ENCODE measurements at places on chromosomes 3 and 15. TPM values are rescaled to one million over a fixed set of nuclear protein-coding genes. Genes with fewer than 3 reads are reported as not detected.

GOLGA8G gene
- total RNA-seq: not detected

SNRPN gene
- total RNA-seq: 66.1 TPM

UBAP1L gene
- total RNA-seq: 0.59 TPM

STRA6 gene
- 94.4 TPM for total RNA-seq

SLC9C1 gene
- total RNA-seq: not detected

PCLAF gene
- total RNA-seq: 605 TPM

TTLL13 gene
- not detected for total RNA-seq

NRG4 gene
- total RNA-seq: 1.0 TPM

KBTBD12 gene
- not detected for total RNA-seq

DNA sequence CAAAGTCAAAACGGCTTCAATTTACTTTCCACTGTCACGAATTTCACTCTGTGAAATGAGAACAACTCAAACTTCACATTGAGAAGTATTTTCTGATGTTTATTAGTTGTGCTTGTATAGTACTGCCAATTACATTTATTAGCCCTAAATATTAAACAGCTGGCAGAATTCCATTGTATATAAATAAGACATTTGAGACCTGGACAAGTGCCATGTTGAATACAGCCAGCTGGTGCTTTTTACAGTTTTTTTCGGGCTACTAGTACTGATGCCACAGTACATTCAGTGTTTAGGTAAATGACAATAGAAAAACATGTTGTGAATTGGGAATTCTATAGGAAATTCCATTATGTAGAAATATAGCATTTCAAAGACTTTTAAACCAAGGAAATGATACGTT is 79.0 kb downstream of the EPHA3 start:
- H3K36me3 ChIP-seq: no peaks in the 10 kb centered on the region
- no peaks in the 10 kb centered on the region for H3K27me3 ChIP-seq
- no peak overlapping the region for H3K4me3 ChIP-seq
- peaks cover 7% of the 10 kb centered on the region for H3K4me1 ChIP-seq
- H3K27ac ChIP-seq: no peak overlapping the region
- DNase-seq: no peak

GRCh38 chr3:34780973-34781372 is 858.4 kb upstream of the ARPP21 start:
- H3K27me3 ChIP-seq: no peaks in the 10 kb centered on the region
- no peak overlapping the region for H3K27ac ChIP-seq
- no peaks in the 10 kb centered on the region for H3K36me3 ChIP-seq
- DNase-seq: no peak
- H3K4me1 ChIP-seq: peaks cover 6% of the 10 kb centered on the region

DNA sequence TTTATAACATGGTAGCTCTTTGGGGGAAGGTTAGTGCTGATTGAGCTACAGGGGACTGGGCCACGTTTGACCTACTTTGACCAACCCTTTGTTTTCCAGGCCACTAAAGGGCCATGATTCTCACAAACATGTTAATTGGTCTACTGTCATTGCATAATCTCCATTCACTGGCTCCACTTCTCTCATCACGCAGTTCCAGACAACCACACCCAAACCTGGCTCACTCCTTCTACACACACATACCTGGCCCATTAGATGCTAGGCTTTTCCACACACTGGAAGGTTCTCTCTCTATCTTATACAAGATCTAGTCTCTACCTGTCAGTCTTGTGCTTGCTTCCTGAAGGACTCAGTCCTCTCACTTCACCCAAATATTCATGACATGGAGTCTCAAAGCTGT is 15.9 kb downstream of the TGM5 start:
- DNase-seq: no peak
- no peaks in the 10 kb centered on the region for H3K36me3 ChIP-seq
- no peaks in the 10 kb centered on the region for H3K27me3 ChIP-seq
- peaks cover 4% of the 10 kb centered on the region for H3K4me1 ChIP-seq
- no peak overlapping the region for H3K4me3 ChIP-seq

DNA sequence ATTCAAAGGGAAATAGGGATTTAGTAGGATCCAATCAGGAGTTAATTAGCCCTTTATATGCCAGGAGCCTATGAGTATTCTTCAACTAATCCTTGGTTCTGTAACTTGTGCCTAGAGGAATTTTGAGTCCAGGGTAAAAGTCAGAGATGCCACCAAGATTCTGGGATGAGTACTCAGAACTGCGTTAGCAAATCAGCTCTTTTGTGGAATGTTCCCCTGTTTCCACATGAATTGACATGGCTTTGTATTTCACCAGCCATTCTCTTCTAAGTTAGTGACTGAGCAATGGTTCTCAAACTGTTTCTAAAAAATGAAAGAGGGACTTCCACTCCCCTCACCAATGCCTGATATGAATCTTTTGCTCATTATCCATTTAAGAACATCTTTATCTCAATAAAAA is 508.7 kb downstream of the SOX2 start:
- no peaks in the 10 kb centered on the region for H3K36me3 ChIP-seq
- H3K4me1 ChIP-seq: no peaks in the 10 kb centered on the region
- H3K27ac ChIP-seq: no peak overlapping the region
- no peak for DNase-seq
- H3K27me3 ChIP-seq: no peaks in the 10 kb centered on the region
- no peak overlapping the region for H3K4me3 ChIP-seq

DNA sequence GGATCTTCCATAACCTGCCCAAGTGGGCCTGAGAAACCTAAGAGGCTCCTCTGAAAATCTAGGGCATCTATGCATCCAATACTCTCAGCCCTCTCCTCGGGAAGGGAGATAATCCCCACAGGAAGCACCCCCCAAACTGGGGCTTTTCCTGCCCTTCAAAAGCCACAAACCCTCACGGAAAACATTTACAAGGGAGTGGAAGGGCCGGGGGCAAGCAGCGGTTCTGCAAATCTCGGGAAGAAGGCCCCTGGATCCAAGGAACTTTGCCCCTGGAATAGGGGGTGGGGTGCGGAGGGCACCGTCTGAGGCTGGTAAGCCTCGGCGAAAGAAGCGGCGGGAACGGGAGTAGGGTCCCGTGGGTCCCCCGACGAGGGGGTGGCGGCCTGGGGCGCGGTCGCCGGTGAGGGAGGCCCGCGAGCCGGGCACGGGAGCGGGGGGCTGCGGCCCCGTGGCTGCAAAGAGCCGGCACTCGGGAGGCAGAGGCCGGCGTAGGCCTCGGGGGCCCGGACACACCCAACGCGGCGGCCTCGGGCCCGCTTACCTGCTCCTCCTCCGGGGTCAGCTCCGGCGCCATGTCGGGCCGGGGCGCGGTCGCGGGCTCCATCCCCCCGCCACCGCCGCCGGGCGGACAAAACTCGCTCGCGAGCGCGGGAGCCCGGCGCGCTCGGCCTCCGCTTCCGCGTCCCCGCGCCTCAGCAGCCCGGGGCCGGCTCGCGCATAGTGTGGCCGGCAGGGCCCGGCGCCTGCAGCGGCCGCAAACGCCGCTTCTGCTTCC is 755 bp downstream of the PTPN9 start:
- peak overlapping the region; percentile 93 for H3K4me3 ChIP-seq
- peak overlapping the region; percentile 63 for H3K27ac ChIP-seq
- H3K4me1 ChIP-seq: peaks cover 6% of the 10 kb centered on the region
- no peaks in the 10 kb centered on the region for H3K27me3 ChIP-seq
- peak; percentile 34 for DNase-seq

DNA sequence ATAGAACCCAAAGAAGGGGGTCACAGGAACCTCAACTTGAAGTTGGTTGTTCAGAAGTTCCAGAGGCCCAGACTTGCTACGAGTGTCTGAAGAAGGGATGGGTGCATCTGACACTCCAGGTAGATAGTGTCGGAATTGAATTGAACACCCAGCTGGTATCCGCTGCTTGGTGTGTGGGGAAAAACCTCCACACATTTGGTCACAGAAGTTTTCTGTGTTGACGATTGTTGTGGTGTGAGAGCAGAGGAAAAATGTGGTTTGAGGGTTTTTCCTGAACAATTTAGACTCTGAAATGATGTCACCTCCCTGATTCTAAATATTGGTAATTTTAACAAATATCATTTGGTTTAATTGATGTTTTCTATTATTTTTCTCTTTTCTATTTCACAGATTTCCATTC is 218.8 kb upstream of the CTNNB1 start:
- H3K4me1 ChIP-seq: peaks cover 9% of the 10 kb centered on the region
- no peak overlapping the region for H3K27ac ChIP-seq
- no peaks in the 10 kb centered on the region for H3K27me3 ChIP-seq
- H3K4me3 ChIP-seq: no peak overlapping the region

DNA sequence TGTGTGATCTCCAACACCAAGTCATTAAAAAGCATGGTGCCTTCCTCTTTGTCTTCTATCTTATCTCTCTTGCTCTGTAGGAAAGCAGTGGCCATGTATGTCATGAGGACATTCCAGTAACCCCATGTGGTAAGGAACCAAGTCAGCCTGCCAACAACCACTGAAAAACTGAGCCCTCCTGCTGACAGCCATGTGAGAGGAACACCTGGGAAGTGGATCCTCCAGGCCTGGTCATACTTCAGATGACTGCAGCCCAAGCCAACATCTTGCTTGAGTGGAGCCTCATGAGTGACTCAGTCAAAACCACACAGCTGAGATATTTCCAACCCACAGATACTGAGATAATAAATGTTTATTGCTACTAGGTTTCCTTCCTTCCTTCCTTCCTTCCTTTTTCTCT is 597.3 kb downstream of the ZIC1 start:
- H3K4me3 ChIP-seq: no peak overlapping the region
- H3K36me3 ChIP-seq: no peaks in the 10 kb centered on the region
- DNase-seq: peak; percentile 15
- no peaks in the 10 kb centered on the region for H3K4me1 ChIP-seq
- H3K27me3 ChIP-seq: no peaks in the 10 kb centered on the region

DNA sequence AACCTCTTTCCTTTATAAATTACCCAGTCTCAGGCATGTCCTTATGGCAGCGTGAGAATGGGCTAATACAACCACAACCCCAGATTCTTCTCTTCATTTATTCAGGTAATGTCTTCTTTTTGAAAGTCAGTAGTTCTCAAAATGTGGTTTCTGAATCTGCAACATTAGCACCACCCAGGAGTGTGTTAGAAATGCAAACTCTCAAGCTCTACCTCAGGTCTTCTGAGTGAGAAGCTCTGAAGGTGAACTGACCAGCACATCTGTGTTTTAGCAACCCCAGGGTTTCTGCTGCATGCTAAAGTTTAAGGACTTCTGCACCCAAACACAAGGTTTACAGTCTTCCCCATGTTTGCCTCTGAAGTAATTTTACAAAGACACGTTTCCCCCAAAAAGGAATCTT is 22.3 kb upstream of the TRIM59 start:
- no peaks in the 10 kb centered on the region for H3K27me3 ChIP-seq
- H3K4me3 ChIP-seq: no peak overlapping the region
- no peaks in the 10 kb centered on the region for H3K4me1 ChIP-seq

GRCh38 chr3:140128631-140129030 is 193.6 kb downstream of the CLSTN2 start:
- no peak overlapping the region for H3K4me3 ChIP-seq
- peaks cover 21% of the 10 kb centered on the region for H3K4me1 ChIP-seq
- H3K27ac ChIP-seq: peak overlapping the region; percentile 59
- peak; percentile 88 for DNase-seq
- no peaks in the 10 kb centered on the region for H3K36me3 ChIP-seq
- no peaks in the 10 kb centered on the region for H3K27me3 ChIP-seq

- H3K27me3 ChIP-seq: no peaks in the 10 kb centered on the region
- H3K27ac ChIP-seq: no peak overlapping the region
- H3K4me1 ChIP-seq: peaks cover 30% of the 10 kb centered on the region
- H3K36me3 ChIP-seq: no peaks in the 10 kb centered on the region
- DNase-seq: no peak
These were observed 335.9 kb downstream of the THSD4 start for GRCh38 chr15:71451130-71451529.

DNA sequence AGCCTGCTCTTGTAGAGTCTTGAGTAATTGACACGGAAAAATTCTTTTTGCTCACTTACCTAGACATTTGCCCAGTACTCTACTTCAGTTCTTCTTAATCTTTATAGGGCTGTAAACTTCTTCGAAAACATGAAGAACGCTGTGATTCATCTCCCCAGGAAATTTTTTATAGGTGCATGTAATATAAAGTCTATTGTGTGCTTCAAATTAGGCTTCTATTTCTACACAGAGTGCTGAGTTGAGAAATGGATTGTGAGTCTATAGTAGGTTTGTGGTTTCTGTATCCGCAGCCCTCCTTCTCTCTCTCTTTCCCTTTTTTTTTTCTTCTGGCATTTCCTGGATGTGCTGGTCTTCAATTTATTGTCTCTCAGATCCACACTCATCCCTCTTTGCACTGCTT is 183.3 kb upstream of the DCBLD2 start:
- no peaks in the 10 kb centered on the region for H3K36me3 ChIP-seq
- no peak for DNase-seq
- H3K27me3 ChIP-seq: no peaks in the 10 kb centered on the region
- no peaks in the 10 kb centered on the region for H3K4me1 ChIP-seq
- H3K4me3 ChIP-seq: no peak overlapping the region

DNA sequence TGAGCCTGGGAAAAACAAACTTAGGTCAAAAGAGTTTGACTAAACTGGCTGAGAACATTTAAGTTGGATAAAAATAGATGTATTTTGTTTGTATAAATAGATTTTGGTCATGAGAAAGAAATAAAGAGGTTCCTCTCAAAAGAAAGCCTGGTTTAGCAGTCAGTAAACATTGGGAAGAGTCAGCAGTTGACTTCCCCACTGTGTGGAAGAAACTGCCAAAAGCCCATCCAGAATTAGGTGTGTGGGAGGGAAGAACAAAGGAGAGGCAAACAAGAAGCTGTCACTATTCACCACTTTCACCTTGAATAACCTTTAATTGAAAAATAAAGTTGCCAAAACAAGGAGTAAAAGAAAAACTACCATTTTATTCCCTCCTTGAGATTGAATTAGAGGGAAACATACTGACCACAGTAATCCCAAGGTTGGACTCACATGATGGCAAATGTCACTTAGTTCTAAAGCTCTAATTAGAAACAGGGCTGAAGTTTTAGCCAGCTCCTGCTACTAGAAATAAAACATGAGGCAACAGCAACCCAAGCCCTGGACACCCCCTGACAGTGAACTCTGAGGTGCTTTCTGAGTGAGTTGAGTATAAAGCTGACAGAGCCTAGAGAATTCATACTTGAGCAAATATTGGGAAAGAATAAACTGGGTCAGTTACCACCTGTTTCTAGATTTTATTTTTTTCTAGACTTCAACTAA is 139.3 kb downstream of the SERPINI1 start:
- H3K27ac ChIP-seq: no peak overlapping the region
- H3K4me3 ChIP-seq: no peak overlapping the region
- no peaks in the 10 kb centered on the region for H3K27me3 ChIP-seq
- no peak for DNase-seq
- peaks cover 17% of the 10 kb centered on the region for H3K4me1 ChIP-seq

GRCh38 chr15:90650117-90650955 is 66.8 kb upstream of the BLM start:
- no peak for DNase-seq
- no peak overlapping the region for H3K27ac ChIP-seq
- H3K36me3 ChIP-seq: no peaks in the 10 kb centered on the region
- no peak overlapping the region for H3K4me3 ChIP-seq

DNA sequence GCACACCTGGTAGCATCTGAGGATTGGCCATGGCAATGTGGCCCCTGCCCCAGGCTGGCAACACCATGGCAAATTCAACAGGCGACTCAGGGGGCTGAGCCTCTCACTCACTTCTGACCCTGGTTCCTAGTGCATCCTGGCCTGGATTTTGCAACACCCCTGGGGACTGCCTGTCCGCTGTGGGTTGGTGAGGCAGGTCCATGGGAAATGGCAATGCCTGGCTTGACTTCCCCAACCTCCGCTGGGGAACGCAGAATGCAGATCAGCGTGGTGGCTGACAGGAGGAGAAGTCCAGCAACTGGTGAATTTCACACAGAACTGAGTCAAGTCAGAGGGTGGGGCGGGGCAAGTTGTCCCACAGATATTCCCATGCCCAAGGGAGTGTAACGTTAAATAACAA is 3.9 kb upstream of the PSTPIP1 start:
- no peak overlapping the region for H3K27ac ChIP-seq
- no peaks in the 10 kb centered on the region for H3K27me3 ChIP-seq
- H3K4me1 ChIP-seq: 0 out of 2 replicates have a peak, but pooled peaks cover 7% of the 10 kb centered on the region
